ENCODE measurements at places on chromosomes 5 and 9.
A peak's percentile ranks its signal among the peaks of the same experiment; 100 is the strongest.

DNA sequence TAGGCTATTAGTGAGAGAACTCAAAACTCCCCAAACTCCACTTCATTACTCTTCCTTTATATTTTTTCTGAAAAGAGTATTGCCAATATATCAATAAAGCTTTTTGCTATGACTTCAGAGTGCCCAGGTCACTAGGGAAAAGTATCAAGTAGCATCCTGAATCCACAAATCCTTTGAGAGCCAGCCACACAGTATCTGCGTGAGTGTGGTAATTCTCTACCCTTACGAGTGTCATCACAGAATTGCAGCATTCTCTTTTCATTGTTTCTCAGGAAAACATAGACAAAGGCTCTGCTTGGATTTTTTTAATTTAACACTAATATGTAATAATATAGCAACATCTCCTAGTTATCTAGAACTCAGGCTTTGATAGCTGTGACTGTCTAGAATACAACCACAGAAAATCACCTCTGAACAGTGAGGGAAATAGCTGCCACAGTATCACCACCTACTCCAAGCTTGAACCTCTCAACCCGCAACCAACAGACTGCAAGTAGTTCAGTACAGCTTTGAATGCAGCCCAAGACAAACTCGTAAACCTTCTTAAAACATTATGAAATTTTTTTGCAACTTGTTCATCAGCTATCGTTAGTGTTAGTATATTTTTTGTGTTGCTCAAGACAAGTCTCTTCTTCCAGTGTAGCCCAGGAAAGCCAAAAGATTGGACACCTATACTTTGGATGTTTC lies 79.3 kb upstream of the CCDC152 start:
- no peak for DNase-seq

GRCh38 chr5:90691533-90691932 lies 132.9 kb downstream of the ADGRV1 start:
- no peak for DNase-seq

GRCh38 chr9:8907868-8908267 lies 1108.3 kb upstream of the DMAC1 start:
- no peak for DNase-seq

DNA sequence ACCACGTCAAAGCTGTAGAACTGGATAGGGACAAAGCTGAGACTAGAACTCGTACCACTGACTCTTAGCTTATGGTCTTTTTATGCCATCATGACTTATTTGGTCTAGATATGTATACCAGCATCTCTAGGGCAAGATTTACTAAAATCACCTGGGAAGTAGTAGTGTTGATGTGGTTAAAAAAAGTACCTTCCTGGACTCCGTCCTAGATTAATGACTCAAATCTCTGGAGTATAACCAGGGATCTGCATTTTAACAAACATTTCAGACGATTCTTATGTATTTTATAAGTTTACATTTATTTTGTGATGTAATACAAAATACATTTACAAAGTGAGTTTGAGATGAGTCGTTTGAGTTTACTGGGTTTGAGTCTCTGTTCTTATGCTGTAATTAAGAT lies 68.7 kb downstream of the ARHGAP26 start:
- DNase-seq = no peak

DNA sequence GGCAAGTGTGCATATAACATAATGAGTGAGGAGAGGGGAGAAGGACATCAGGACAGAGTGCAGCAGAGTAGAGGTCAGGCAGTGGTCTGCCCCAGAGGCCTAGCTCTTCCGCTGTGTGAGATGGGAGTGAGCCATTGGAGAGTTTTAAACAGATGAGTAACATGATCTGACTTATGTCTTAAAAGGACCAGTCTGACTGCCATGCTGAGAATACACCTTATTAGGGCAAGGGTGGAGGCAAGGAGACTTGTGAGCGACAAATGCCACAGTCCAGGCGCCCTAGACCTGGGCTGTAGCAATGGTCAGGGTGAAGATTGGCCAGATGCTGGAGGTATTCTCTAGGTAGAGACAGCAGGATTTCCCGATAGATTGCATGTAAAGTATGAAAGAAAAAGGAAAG lies 83.1 kb downstream of the WWC1 start:
- DNase-seq = no peak

GRCh38 chr5:72225741-72226140 lies 94.3 kb downstream of the MRPS27 start:
- no peak for DNase-seq

- no peak for DNase-seq
Observed at GRCh38 chr5:120735076-120735475, 271.0 kb downstream of the PRR16 start.

- peak; percentile 53 for DNase-seq
Observed at GRCh38 chr5:147530530-147531389, 20.9 kb upstream of the DPYSL3 start.

- no peak for DNase-seq
Observed at GRCh38 chr5:223791-224190, 5.7 kb downstream of the SDHA start.

DNA sequence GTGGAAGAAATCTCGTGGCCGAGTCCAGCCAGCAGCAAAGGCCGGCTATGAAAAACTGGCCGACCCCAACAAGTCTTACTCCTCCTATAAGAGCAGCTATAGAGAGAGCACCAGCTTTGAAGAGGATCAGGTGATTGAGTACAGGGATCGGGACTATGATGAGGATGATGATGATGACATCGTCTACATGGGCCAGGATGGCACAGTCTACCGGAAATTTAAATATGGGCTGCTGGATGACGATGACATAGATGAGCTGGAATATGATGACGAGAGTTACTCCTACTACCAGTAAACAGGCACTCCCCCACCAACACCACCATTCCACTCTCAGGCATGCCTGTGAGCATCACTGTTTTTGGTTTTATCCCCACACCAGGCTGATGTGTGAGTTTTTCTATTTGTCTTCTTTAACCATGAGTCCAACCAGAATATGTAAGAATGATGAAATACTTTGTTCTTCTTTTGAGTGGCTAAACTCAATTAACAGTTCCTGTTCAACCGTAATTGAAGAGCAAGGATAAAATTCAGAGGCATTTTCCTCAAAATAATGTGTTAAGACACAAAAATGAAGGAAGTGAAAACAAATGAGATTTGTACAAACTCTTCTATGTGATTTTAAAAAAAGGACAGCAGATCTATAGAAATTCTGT lies 35.5 kb downstream of the RFK start:
- DNase-seq = no peak

GRCh38 chr5:140213370-140213983 lies 38.5 kb downstream of the CYSTM1 start:
- DNase-seq = no peak

DNA sequence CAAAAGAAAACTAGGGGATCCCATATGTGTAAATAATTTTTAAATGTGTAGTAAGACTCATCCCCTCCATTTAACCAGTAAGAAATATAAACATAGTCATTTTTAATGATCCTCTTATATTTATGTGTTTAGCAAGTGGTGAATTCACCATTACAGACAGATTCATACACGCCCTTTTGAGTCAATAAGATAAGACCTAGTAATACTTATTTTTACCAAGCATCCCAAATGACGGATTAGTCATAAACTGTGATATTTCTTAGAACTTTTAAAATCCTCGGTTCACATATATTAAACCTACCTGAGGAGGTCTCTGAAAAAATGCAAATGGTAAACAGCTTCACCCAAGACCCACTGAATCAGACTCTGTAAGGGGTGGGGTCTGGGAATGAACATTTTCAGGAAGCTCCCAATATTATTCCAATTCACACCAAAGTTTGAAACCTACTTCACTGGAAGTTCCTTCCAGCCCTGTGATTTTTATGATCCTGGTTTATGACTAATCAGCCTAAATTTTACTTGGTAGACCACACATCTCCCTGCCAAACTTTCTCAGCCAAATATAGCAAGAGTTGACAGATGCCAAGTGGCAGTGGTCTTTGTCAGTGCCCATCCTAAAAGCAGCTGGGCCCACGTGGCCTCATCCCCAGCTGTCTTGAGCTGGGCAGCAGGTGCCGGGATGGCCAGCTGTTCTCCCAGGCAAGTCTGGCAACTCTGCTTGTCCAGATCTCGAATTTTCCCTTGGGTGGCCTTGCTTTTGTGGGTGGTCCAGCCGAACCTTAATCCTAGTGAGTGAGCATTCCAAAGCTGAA lies 559.0 kb upstream of the RGMB start:
- no peak for DNase-seq

DNA sequence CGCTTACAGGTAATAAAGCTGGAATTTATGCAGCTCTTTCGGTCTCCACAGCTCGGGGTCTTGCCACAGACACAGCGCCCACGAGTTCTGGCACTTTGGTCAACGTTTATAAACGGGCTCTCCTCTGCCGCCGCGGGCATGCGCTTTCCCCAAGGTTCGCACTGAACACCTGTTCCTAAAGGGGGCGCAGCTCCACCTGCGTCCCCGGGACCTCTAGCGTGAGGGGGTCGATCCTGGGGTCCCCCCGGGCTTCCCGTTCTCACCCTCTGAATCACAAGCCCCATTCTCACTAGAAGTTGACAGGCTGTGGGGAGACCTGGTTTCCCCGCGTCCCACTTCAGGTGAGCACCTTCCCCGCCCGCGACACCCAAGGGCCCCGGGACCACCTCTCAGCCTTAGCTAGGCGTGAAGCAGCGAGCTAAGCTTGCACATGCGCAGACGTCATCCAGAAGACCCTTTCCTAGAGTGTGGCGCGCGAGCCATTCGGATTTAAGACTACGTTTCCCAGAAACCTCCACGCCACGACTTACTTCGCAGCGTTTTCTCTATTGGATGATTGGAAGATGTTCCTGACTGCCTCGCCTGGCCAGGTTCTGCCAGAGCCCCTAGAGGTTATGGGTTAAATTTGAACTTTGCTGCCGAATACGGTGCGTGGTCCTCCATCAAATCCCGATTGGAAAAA lies 21.3 kb upstream of the ZNF782 start:
- DNase-seq = peak; percentile 96

DNA sequence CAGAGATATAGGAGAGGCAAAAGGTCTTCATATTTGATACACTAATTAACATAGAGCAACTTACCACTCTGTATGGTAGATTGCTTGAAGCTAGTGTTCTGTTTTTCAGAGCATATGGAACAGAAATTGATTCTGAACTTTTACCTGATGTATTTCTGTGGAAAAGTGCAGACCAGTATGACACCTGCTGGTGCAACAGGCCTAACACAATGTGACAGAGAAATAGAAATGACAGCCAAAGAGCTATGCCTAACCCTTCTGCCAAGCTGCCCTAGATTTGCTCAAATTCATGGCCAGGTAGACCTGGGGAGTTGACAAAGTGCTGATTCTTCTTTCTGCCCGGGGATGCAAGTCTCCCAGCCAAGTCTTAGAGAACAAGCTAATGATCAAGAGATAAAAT lies 65.4 kb upstream of the RNF180 start:
- DNase-seq = no peak

DNA sequence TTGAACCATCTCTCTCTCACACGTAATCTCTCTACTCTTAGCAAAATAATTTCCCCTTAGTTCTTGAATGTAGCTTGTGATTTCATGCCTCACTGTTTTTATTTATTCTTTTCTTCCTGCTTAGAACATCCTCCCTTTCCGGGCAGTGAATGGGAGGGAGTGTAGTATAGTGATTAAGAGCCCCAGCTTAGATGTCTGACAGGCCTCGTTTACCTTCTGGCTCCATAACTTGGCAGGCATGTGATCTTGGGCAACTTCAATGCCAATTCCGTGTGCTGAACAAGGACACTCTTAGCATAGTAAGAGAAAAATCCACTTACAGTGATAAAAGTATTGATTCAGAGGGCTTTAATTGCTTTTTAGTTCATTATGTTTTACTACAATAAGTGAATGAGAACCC lies 96.3 kb upstream of the TNPO1 start:
- no peak for DNase-seq

- DNase-seq = no peak
Observed at GRCh38 chr5:171462928-171463861, 43.7 kb downstream of the FGF18 start.

DNA sequence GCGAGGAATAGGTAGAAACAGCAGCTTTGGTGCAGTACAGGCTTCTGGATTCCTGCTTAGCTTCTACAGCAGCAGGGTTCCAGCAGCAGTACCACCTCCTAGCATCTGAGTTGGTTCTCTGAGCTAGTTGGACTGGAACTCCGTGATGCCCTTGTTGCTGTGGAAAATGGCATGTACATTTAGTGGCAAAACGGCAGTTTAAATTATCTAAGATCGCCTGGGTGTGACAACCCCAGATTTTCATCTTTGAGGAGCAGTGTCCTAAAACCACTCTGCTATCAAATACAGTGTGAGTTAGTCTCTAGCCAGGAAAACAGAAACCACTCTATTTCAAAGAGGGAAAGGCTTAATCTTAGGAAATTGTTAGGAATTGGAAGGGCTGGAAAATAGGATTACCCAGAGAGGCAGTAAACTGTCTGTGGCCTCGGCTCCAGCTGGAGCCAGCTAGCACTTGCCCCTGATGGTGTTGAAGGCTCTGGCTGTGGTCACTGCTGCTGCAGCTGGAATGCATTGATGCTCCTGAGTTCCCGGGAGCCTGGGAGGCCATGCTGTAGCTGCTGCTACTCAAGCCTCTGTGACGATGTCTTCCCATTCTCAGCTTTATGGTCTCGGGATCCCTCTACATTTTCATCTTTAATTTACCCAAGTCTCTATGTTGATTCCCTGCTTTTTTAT lies 29.4 kb downstream of the RAD23B start:
- no peak for DNase-seq

DNA sequence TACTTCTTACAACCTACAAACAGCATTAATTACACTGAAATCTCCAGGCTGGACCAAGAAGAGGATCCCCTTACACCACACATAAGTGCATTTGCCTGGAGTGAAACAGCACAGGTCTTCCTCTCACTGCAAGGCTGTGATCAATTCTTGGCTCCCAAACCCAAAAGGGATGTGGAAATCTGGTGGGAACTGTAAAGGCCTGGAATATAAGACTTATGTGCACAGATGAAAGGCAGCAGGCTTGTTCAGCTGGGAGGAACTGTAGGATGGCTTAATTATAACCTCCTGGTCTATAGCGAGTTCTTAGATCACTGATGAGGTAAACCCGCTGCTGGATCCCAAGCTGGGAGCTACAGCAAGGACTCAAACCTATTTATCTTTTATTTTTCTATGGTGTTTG lies 182.9 kb upstream of the TNC start:
- no peak for DNase-seq

- no peak for DNase-seq
Observed at GRCh38 chr5:143345671-143346440, 57.6 kb downstream of the NR3C1 start.

GRCh38 chr9:5361326-5362010 lies 21.8 kb upstream of the RLN1 start:
- no peak for DNase-seq

GRCh38 chr5:7540736-7541485 lies 145.0 kb downstream of the ADCY2 start:
- DNase-seq = no peak

- no peak for DNase-seq
Observed at GRCh38 chr5:157963761-157964160, 104.8 kb upstream of the CLINT1 start.

- no peak for DNase-seq
Observed at GRCh38 chr9:17942498-17942897, 363.6 kb downstream of the SH3GL2 start.

DNA sequence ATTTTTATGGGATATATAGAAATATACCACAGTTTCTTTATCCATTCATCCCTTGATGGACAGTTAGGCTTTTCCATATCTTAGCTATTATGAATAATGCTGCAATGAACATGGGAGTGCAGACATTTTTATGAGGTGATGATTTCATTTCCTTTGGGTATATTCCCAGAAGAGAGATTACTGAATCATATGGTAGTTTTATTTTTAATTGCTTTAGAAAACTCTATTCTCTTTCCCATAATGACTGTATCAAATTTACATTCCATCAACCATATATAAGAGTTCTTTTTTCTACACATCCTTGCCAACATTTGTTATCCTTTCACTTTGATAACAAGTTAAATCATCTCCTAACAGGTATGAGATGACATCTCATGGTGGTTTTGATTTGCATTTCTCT lies 821.6 kb downstream of the TLE1 start:
- no peak for DNase-seq

- DNase-seq = no peak
Observed at GRCh38 chr5:178162481-178162880, 8.8 kb upstream of the NHP2 start.

Measured in H54 (cell line).